ENCODE measurements at places on chromosomes 7 and 10.

GRCh38 chr10:96608805-96609204 is 22.0 kb upstream of the TM9SF3 start:
- no peak for DNase-seq

DNA sequence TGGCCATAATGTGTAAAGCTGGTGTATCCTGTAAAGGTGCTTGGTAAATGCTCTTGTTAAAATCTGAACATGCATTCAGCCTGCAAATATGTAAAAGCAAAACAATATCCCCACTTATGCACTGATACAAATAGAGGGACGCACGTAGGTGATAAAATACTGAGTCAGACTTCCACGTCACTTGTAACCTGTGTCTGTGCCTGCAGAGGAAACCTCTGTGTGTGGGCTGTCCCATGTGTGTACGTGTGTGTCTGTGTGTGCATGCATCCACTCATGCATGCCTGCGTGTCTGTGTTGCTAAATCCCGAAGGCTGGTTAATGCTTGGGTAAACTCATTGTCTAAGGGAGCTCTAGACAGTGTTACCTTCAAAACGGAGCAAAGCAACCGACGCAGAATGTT is 68.9 kb downstream of the KLF6 start:
- DNase-seq, result no peak

DNA sequence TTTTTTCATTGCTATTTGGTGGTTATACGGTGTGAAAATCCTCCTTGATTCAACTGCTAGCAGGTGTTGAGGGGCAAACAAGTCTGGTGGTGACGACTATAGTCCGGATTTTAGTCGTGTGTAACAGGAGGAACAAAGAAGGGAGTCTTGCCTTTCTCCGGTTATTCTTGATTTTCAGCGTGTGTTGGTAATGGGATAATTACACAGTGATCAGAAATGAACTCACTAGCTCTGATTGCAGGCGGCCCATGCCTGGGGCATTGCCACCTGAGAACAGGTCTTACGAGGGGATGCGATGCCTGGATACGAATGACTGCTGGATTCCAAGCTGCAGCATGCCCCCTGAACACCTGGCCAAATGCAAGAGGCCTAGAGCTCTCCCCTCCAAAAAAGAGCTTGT is 72.8 kb downstream of the CAMK1D start:
- no peak for DNase-seq

DNA sequence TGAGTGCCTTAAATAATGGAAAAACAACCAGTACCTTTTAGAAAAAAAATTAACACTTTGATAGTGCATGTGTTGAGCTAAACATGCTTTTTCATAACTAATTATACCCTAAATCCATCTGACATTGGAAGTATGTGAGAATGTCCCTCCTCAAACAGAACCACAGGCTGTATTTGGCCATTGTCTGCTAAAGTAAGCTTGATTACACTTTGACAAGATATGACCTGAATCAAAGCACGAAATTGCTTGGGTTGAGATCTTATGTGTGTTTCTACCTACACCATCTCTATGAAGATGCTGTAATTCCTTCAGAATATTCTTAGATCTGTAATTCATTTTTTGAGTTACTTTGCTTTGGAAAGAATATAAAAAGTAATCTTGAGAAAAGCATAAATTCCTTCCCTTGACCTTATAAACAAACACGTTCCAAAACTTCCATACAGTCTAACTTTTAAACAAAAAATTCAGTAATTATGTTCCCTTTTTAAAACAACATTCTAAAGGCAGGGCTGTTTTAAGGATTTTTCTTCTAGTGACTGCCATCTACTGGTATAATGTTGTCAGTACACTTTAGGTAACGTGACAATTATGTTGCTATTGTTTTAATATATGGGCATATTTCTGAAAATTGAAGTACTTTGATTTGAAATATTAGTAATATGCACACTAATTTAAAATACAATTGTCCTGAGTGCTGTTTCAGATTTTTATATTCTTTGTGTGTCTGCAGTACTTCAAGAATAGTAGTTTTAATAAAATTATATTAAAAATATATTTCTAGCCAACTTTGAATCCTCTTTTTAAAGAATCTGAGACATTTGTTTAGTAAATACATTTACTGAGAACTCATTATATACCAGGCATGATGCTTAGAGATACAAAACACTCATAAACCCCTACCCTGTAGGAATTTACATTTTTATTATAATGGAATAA is 20.9 kb downstream of the CD36 start:
- DNase-seq, result peak; percentile 23

DNA sequence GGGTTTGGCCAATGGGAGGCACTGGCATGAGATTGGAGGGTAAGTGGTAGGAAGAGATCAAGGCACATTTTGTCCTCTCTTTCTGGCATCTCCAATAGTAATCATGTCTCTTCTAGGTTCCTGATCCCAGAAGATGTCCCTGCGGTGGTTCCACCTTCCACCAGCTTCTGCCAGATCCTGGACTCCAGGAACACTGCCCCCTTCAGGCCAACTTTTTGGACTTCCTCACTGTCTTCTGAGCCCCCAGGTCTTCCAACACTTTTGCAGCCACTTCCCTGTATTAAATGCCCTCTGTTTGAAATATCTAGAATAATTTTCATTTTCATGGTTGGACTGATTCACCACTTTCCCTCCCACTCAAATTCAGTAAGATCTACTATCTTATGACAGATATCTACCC is 60.9 kb downstream of the BAMBI start:
- no peak for DNase-seq

- no peak for DNase-seq
These were observed at the start of gene CPVL for GRCh38 chr7:29146057-29146706. Gene CPVL (minus strand): TSS chr7:29146537. CDS start chr7:29121061, 25,476 bp downstream.

- peak; percentile 77 for DNase-seq
These were observed 3.8 kb downstream of the HILPDA start for GRCh38 chr7:128459394-128459878.

GRCh38 chr7:85620936-85621685 is 434.3 kb upstream of the SEMA3D start:
- no peak for DNase-seq

GRCh38 chr7:37483627-37484026 is 35.0 kb upstream of the ELMO1 start:
- DNase-seq, result no peak

DNA sequence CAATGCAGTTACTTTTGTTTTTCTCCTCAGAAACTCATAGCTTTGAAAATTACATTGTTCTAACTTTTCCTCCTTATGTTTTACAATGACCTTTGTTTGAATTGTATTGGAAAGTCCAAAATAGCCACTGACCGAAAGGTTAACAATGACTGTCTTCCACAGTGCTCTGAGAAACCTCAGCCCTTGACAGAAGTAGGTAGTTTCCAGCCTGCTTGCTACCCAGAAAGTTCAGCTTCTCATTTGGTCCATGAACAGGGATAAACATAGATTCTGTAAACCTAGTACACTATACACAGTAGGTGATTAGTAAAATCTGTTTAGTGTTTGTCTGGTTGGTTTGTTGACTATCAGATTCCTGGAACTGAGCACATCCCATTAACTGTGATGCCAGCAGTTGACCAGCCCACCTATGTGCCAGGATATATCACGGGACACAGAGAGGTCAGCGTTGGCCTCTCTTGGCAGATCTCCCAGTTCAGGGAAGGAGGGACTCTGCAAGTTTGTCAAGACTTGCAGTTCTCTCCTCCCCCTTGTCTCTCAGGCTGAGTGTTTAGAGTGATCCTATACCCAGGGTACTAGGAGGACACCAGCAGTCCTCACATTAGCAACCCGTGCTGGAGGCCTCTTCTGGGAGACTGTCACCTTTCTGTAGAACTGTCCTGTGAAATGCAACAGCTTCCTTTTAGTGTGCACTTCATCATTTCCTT is 297.6 kb downstream of the ARHGAP12 start:
- DNase-seq, result peak; percentile 40

DNA sequence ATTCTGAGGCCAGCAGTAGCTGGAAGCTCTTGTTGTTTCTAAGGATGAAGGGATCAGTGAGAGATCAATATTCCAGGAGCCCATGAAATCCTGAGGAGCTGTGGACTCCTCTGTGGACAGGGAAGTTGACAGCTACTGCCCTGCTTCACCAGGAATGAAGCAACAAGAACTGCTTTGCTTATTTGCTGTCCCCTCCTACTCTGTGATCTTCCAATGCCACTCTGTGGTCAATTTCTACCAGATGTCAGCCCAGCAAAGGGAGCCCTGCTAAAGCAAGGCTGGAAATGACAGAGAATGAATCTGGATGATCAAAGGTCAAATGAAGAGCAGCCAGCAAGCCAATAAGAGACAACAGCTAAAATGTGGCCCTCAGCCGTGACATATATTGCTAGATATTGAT is 227.5 kb upstream of the CHRM2 start:
- no peak for DNase-seq

- no peak for DNase-seq
These were observed 50.5 kb downstream of the GALNT17 start for GRCh38 chr7:71182438-71182935.

- DNase-seq, result no peak
These were observed 124.9 kb downstream of the ANLN start for GRCh38 chr7:36514289-36515243.

DNA sequence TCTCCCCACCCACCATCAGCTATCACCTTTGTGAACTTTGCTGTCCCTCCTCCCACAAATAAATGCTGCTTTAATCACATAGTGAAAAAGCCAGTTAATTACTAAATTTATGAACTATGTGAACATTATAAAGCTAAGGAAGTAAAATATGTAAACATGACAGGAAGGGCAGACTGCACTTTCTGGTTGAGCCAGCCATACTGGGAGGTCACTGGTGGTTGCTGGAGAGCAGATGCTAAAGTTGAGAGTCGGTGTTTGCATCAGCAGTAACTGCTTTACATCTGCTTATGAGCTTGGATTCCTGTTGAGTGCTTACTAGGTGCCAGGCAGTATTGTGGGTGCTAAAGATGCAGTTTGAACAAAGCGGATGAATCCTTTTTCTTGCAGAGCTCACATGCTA is 209.9 kb upstream of the FZD1 start:
- DNase-seq, result no peak

DNA sequence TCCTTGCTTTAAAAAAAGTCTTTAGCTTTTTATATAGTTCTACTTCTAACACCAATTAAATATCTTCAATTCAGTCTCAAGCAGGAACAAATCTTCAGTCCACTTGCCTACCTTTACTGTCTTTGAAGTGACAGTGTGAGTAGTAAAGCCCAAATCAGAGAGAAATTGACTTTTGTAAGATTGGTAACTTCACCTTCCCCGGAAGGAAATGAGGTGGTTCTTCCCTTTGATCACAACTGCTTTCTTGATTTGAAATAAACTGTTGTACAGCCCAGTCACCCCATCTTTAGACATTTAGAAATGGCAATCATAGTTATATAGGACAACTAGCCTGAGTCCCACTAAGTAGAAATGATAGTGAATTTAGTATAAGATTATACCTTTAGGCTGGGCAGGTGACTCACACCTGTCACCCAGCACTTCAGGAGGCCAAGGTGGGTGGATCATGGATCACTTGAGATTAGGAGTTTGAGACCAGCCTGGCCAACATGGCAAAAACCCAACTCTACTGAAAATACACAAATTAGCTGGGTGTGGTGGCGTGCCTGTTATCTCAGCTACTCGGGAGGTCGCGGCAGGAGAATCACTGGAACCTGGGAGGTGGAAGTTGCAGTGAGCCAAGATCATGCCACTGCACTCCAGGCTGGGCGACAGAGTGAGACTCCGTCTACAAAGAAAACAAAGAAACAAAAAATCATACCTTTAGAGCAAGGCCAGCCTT is 4.7 kb downstream of the FAS start:
- no peak for DNase-seq

GRCh38 chr10:5433182-5433581 is 20.8 kb downstream of the NET1 start:
- no peak for DNase-seq

DNA sequence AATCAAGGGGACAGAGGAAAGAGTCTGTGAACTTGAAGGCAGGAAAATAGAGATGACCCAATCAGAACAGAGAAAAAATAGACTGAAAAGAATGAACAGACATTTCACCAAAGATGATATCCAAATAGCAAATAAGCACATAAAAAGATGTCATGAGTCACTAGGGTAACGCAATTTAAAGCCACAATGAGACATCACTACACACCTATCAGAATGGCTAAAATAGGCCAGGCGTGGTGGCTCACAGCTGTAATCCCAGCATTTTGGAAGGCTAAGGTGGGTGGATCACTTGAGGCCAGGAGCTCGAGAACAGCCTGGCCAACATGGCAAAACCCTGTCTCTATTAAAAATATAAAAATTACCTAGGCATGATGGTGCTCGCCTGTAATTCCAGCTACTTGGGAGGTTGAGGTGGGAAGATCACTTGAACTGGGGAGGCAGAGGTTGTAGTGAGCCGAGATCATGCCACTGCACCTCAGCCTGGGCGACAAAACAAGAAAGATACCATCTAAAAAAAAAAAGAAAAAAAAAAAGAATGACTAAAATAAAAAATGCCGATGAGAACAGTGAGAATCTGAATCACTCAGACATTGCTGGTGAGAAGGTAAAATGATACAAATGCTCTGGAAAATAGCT is 100.9 kb downstream of the LHPP start:
- DNase-seq, result no peak

- DNase-seq, result no peak
These were observed 30.7 kb downstream of the BRI3 start for GRCh38 chr7:98312201-98312600.

GRCh38 chr10:103367379-103367781 is 396 bp upstream of the TAF5 start:
- DNase-seq, result no peak

GRCh38 chr7:148483515-148484308 is 106.9 kb upstream of the C7orf33 start:
- no peak for DNase-seq

- DNase-seq, result no peak
These were observed 267.1 kb upstream of the FZD8 start for GRCh38 chr10:35909121-35909720.

DNA sequence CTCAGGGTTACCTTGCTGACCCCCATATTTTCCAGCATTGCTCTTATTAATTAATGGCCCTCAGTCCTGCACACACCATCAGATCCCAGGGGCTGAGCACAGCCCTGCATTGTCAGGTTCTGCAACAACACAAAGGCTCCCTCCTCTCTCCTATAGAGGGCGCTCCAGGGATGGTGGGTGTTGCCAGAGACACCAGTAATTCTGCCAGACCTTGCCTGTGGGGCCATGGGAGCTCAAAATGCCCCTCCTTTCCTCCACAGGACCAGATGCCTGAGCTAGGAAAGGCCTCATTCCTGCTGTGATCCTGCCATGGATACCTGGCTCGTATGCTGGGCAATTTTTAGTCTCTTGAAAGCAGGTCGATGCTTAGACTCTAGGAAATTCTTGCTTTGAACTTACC is 42.8 kb upstream of the PRSS58 start:
- DNase-seq, result peak; percentile 21

GRCh38 chr7:55177589-55178261 is 158.9 kb downstream of the EGFR start:
- no peak for DNase-seq

GRCh38 chr10:3735175-3735574 is 49.8 kb downstream of the KLF6 start:
- no peak for DNase-seq

- no peak for DNase-seq
These were observed 159.3 kb downstream of the LYZL1 start for GRCh38 chr10:29448125-29448524.
